ENCODE measurements at places on chromosomes 13 and 19. TPM values are rescaled to one million over a fixed set of nuclear protein-coding genes. Genes with fewer than 3 reads are reported as not detected.

The MAST1 gene
- 0.87 TPM for total RNA-seq

The ZNF529 gene
- total RNA-seq: 8.5 TPM

The OR1M1 gene
- total RNA-seq: not detected

The VSIG10L gene
- total RNA-seq: 0.22 TPM

The SLC44A2 gene
- total RNA-seq: 55.0 TPM

The ZNF90 gene
- 3.7 TPM for total RNA-seq

The ZNF444 gene
- 13.9 TPM for total RNA-seq

The CGB5 gene
- total RNA-seq: not detected

The LILRB4 gene
- total RNA-seq: not detected

The PSPN gene
- total RNA-seq: 0.87 TPM

The RFPL4A gene
- total RNA-seq: not detected

The JUNB gene
- 53.9 TPM for total RNA-seq

The CD209 gene
- total RNA-seq: not detected

The CRB3 gene
- total RNA-seq: not detected

The KCNJ14 gene
- 0.37 TPM for total RNA-seq

The KASH5 gene
- total RNA-seq: not detected

The OSCAR gene
- 0.22 TPM for total RNA-seq

The SSC5D gene
- 38.0 TPM for total RNA-seq

The SIAH3 gene
- under 0.01 TPM for total RNA-seq
